ENCODE measurements at places on chromosomes 7 and 10.

DNA sequence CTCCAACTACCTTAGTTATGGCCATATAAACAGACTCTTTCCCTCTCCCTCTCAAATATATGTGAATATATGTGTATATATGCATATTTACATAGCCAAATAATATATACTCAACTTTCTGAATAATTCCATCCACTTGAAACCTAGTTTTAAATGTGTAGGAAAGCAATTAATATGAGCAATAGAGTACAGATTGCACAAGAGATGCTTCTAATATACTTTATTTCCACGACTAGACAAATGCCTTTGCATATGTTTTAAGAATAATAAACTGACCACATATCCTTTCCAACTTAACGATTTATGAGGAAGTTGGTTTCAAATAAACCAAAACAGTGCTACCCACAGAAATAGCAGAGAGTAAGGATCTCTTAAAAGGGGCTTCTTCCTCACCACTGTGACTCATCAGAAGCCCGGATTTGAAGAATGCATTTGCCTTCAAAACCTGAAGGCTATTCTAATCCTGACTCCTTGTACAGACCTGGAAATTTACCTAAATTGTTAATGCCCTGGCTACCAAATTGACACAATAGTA is 266.3 kb downstream of the AHR start:
- no peak for DNase-seq

DNA sequence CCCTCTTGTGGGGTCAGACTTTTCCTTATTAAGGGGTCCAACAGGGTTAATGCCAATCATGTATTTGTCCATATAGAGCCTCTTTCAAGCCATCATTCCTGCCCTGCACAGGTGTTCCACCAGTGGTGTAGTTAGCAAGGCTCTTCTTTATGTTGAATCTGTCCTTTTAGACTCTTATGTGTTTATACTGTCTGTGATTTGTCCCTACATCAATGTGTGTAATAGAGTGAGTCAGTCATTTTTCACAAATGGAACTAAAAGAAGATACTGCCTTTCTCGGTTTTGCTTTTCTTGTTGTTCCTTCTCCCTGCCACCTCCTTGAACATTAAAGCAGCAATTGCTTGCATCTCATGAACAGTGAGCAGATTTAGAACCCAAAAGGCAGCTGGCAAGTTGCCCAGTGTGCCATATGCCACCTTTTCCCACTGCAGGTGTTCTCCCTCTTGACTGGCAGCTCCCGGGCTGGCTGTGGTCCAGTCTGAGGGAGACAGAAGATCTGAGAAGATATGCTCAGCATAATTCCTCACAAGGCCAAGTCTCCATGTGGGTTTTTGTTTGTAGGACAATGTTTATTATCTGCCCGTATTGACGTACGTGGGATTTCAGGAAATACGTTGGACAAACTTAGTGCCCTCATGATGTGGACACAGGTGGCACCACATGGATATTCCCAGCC is 154.1 kb downstream of the LHFPL3 start:
- no peak for DNase-seq

DNA sequence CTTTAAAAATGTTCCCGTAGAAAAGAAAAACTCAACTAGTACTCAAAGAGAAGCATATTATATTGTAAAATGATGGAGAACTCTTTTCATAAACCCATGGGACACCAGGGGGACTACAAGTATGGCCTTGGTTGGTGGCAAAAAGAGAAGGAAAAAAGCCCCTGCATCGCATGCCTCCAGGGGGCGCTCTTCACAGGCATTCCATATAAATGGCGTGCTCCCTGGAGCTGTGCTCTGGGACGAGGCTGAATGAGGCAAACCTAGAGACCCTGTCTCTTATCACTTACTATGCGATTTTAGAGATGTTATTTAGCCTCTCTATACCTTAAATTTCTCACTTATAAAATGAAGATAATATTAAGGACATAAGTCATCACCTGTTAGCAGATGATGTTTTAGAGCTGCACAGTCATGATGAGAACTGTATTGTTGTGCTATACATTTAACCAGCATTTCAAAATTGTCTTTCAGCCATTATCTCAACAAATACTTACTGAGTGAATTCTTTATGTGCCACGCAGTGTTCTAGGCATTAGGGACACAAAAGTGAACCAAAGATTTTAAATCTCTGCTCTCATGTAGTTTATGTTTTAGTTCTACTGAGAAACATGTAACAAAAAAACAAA is 105.8 kb downstream of the ARHGAP21 start:
- DNase-seq: peak; percentile 9

GRCh38 chr7:106538638-106539037 is 122.3 kb downstream of the CCDC71L start:
- no peak for DNase-seq

DNA sequence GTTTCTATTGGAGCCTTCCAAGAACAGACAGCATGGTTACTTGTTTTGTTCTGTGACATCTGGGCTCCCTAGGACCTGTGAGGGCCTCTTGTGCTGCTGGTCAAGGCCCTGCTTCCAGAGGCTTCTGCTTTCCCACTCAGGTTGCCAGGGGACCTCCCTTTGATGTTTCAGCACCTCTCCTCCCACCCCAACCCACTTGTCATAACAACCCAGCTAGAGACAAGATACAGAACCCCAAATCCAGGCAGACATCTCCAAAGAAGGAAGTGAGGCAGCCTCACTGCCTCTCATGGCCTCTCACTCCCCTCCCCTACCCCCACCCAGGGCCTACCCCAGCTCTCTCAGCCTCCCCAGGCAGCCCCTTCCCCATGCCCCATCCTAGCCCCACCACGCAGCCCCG is 11.3 kb downstream of the NFKB2 start:
- DNase-seq: no peak

All from activated T-helper 1 cell treated with Interleukin-2 at 50 U/mL for 16 hours (primary cell).